ENCODE measurements at places on chromosomes 16 and 17. TPM values are rescaled to one million over a fixed set of nuclear protein-coding genes. Genes with fewer than 3 reads are reported as not detected.

- no peak overlapping the region for H3K4me3 ChIP-seq
- H3K36me3 ChIP-seq: no peaks in the 10 kb centered on the region
- H3K27ac ChIP-seq: no peak overlapping the region
- DNase-seq: no peak
- no peaks in the 10 kb centered on the region for H3K4me1 ChIP-seq
Measured at GRCh38 chr17:32610943-32611342, 124.2 kb downstream of the CDK5R1 start.

Gene SMIM36
- not detected for total RNA-seq

Gene OTOP3
- total RNA-seq: not detected

Gene RNU2-1
- total RNA-seq: 4,537 TPM

GRCh38 chr16:30064729-30065101 is 845 bp upstream of the ALDOA start:
- H3K27me3 ChIP-seq: no peaks in the 10 kb centered on the region
- DNase-seq: no peak
- H3K4me3 ChIP-seq: peak overlapping the region; percentile 88
- H3K27ac ChIP-seq: peak overlapping the region; percentile 93

Gene G6PC1
- total RNA-seq: not detected

GRCh38 chr17:32971171-32971570 is 20.5 kb upstream of the SPACA3 start:
- H3K4me3 ChIP-seq: no peak overlapping the region
- no peak for DNase-seq
- no peaks in the 10 kb centered on the region for H3K27me3 ChIP-seq
- H3K27ac ChIP-seq: no peak overlapping the region

Gene KRT20
- not detected for total RNA-seq

DNA sequence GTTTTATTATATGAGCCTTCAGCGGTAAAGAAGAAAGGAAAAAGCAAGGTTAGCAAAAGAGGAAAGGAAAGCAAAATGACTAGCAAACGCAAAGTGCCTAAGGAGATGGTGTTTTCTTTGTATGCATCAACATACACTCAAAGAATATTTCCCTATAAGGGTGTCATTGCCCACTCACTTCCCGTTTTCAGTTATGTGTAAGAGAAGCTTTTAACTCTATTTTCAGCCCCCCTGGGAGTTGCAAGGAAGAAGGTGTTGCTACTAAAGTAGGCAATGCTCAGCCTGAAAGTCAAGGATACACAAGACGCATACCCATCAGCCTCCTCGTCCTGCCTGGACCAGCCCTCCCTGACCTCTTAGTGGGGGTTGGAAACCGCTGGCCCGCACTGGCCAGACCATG is 267.7 kb upstream of the ZFHX3 start:
- no peaks in the 10 kb centered on the region for H3K27me3 ChIP-seq
- no peak overlapping the region for H3K4me3 ChIP-seq
- H3K4me1 ChIP-seq: no peaks in the 10 kb centered on the region
- H3K36me3 ChIP-seq: no peaks in the 10 kb centered on the region

- H3K27me3 ChIP-seq: no peaks in the 10 kb centered on the region
- H3K27ac ChIP-seq: no peak overlapping the region
- H3K4me3 ChIP-seq: no peak overlapping the region
- DNase-seq: no peak
- H3K36me3 ChIP-seq: peaks cover 53% of the 10 kb centered on the region
- no peaks in the 10 kb centered on the region for H3K4me1 ChIP-seq
Measured at GRCh38 chr16:28096983-28097899, 33.7 kb upstream of the GSG1L start.

Gene STH
- total RNA-seq: not detected

GRCh38 chr17:4195306-4195705 is 52.3 kb downstream of the CYB5D2 start:
- no peaks in the 10 kb centered on the region for H3K4me1 ChIP-seq
- no peak overlapping the region for H3K27ac ChIP-seq
- no peak for DNase-seq
- H3K4me3 ChIP-seq: no peak overlapping the region
- no peaks in the 10 kb centered on the region for H3K27me3 ChIP-seq

GRCh38 chr17:36743130-36743529 is 141.7 kb downstream of the MRM1 start:
- no peaks in the 10 kb centered on the region for H3K36me3 ChIP-seq
- no peaks in the 10 kb centered on the region for H3K27me3 ChIP-seq
- no peak overlapping the region for H3K27ac ChIP-seq

GRCh38 chr17:49959183-49959935 is 9.6 kb upstream of the DLX4 start:
- peaks cover 8% of the 10 kb centered on the region for H3K27me3 ChIP-seq
- H3K4me3 ChIP-seq: no peak overlapping the region
- H3K4me1 ChIP-seq: peaks cover 4% of the 10 kb centered on the region

GRCh38 chr16:49463529-49463928 is 89.9 kb downstream of the C16orf78 start:
- peak overlapping the region; percentile 31 for H3K4me3 ChIP-seq
- H3K4me1 ChIP-seq: peaks cover 24% of the 10 kb centered on the region
- peak; percentile 80 for DNase-seq
- H3K27me3 ChIP-seq: no peaks in the 10 kb centered on the region
- no peak overlapping the region for H3K27ac ChIP-seq

- no peak overlapping the region for H3K27ac ChIP-seq
- no peaks in the 10 kb centered on the region for H3K4me1 ChIP-seq
Measured at GRCh38 chr16:63283721-63284120, 1247.5 kb upstream of the CDH8 start.

Gene PRKCB
- 83.1 TPM for total RNA-seq
